ENCODE measurements at places on chromosomes 2 and 18.

DNA sequence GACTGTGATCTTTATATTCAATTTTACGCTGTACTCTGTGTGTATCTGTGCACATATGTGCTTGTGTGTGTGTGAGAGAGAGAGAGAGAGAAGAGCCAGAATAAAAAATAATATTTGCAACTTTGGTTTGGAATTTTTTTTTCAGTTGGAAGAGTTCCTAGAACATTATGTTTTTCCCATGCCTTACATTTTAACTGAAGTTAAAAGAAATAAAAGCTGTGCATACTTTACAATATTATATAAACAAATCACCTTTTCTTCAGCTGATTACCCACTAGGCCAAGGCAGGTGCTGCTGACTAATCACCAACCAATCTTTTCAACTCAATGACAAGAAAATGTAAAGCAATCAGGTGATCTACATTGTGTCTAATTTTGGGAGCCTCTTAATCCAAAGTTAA is 366.3 kb downstream of the NYAP2 start:
- no peak for DNase-seq

DNA sequence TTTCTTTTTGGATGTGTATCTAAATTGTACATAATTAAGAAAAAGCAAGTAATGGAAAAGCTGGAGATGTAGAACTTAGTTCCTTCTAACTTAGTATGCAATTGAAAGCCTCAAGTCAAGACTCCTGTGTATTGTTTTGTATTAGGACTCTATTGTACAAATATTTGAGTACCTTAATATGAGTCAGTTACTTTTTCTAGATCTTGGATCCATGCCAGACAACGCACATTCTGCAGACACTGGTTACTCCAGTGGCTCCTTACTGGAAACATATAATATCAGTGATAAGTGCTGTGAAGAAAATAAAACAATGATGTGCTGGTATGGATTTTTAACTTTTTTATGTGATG is 1.5 kb downstream of the SLC39A10 start:
- no peak for DNase-seq

- no peak for DNase-seq
These were observed at the start of gene ADRA2B for GRCh38 chr2:96116424-96116878. ADRA2B (minus strand) TSS chr2:96116571; CDS start chr2:96116149, 422 bp downstream.

DNA sequence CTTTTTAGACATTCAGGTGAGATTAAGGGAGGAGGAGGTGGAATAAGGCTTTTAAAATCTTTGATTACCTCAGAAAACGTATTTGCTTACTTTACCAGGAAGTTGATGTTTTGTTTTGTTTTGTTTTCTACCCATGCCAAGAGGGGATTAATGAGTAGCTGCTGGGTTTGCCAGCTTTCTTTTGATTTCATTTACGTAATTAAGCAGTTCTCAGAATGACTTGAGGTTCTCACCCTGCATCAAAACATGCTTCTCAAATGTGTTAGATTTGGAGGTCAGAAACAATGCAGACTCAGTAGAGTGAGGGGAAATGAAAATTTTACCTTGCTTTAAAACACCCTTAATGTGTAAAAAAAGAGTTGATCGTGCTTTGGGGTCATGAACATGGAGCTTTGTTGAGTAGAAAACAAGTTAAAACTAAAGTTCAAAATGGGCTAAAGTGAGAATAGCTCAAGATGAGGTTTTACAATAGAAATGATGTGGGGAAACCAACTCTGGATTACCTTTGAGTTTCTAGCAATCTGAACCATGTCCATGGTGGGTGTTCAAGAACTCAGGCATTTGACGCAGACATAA is 217.1 kb upstream of the EPAS1 start:
- no peak for DNase-seq

GRCh38 chr2:170218931-170219330 is 41.0 kb downstream of the MYO3B start:
- DNase-seq = no peak

GRCh38 chr2:16487686-16488085 is 177.9 kb downstream of the CYRIA start:
- no peak for DNase-seq

DNA sequence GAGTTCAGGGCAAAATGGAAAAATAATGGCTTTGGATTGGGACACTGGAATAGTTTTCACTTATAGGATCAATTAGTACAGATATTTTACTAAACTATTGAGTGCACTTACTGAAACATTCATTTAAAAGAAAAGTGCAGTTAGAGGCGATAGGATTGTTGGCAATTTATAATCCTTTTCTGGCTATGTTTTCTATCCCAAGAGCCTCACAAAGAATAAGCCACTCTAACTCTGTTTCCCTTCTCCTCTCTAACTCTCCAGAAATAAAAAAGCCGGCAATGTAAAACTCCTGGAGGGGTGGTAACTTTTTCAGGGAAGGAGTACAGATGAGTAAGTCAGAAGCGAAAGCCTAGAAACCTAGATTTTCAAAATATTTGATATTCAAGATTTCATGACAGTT is 91.3 kb downstream of the EPHA4 start:
- no peak for DNase-seq

- no peak for DNase-seq
These were observed 11.1 kb upstream of the MYL12A start for GRCh38 chr18:3236470-3236869.

DNA sequence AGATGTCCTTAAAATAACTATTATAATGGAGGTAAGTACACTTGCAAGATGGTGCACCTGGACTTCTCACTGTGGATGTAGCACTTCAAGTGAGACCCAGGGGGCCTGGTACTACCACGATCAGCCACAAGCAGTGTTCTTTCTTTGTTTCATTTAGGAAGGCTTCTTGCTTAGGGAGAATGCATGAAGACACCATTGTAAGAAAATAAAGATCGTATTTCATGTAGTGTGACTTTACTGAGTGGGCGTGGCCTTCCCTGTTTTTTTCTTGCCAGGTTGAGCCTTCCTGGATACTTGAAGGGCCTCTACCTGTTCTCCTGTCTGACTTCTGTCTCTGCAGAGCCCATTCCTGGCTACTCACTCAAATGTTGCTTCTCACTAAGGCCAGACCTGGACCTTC is 615.6 kb upstream of the SOX11 start:
- no peak for DNase-seq

- DNase-seq = no peak
These were observed 1004.6 kb upstream of the TMEFF2 start for GRCh38 chr2:193199322-193199721.

DNA sequence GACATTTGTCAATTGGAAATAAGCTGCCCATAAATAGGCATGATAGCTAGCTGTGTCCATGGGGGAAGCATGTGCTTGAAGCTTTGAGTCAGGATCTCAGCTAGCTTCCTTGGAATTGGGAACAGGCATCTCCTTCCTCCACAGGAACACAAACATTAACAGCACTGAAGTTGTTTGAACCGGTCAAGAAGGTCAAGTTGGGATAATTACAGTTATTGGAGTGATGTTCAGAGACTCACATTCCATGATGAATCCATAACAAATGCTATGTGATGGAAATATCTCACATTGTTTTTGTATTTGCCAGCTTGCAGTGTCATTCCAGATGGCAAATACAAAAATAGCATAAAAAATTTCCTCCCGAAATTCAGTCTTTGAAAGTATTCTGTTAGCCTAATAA is 347.6 kb upstream of the SMIM21 start:
- no peak for DNase-seq

- no peak for DNase-seq
These were observed 305.9 kb upstream of the CCDC68 start for GRCh38 chr18:55265130-55265675.

GRCh38 chr2:99085421-99085820 is 56.1 kb upstream of the C2orf15 start:
- no peak for DNase-seq

DNA sequence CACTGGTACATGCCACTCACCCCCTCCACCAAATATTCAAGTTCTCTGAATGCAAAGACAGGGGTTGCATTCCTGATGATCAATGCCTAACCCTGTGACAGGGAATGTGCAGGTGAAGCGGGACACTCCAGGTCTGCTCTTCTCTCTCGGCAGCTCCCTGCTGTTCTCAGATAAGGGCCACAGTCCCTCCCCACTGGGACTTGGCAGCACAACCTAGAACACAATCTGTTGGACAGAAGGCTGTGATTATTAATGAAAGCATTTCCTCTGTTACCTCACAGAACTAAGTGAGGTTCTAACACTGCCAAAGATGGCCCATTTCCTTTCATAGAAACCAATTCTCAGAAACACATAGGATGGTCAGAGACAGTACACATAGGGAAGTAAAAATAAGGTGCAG is 42.7 kb downstream of the VSNL1 start:
- no peak for DNase-seq

DNA sequence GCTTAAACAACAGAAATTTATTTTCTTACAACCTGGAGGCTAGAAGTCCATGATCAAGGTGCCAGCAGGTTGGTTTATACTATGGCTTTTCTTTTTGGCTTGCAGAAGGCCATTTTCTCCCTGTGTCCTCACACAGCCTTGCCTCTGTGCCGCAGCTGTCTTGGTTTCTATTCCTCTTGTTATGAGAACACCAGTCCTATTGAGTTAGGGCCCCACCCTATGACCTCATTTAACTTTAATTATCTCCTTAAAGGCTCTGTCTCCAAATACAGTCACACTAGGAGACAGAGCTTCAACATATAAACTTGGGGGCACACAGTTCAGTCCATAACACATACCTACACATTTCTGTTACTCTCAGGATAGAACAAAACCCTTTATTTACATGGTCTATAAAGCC is 17.3 kb upstream of the RHOB start:
- no peak for DNase-seq

GRCh38 chr18:6648581-6648980 is 80.9 kb upstream of the ARHGAP28 start:
- DNase-seq = no peak

GRCh38 chr2:233862261-233862768 is 5.9 kb downstream of the MSL3B start:
- no peak for DNase-seq

GRCh38 chr2:8837795-8838140 is 355 bp upstream of the KIDINS220 start:
- no peak for DNase-seq

- DNase-seq = no peak
These were observed 38.8 kb downstream of the AQP4 start for GRCh38 chr18:26826656-26827235.

GRCh38 chr2:199485732-199486335 is 28.1 kb upstream of the SATB2 start:
- no peak for DNase-seq

GRCh38 chr2:186590350-186590758 is 498 bp downstream of the ITGAV start:
- no peak for DNase-seq

GRCh38 chr2:8855010-8855409 is 17.6 kb upstream of the KIDINS220 start:
- DNase-seq = no peak
